Brain (organoid and tissue), 16 donors: ENCODE measurements at places on chromosomes 6 and 20.

- no peak for DNase-seq
Measured at GRCh38 chr20:52425253-52425652, 233.7 kb upstream of the ZFP64 start.

DNA sequence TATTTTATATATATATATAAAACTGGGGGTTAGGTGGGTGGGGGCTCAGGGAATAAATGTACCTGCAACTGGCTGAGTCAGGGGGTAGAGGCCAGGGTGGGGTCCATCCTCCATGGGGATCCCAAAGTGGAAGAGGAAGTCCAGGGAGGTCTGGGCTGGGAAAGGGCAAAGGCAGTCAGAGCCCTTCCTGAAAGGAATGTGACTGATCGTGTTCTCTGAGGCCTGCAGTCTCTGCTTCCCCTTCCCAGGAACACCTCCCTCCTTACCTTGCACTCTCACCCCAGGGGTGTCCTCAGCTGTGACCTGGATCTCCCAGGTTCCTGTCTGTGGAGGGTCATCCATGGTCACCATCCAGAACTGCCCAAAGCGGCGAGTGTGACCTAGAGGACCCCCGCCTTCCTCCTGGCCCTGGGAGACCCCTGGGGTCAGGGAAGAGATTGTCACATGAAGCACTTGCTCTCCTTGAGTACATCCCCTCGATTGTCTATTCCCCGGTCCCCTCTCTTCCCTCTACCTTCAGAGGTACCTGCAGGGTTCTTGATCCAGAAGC lies 4.7 kb downstream of the SAPCD1 start:
- no peak for DNase-seq

GRCh38 chr6:9481292-9482029 lies 933.4 kb downstream of the TFAP2A start:
- no peak for DNase-seq

DNA sequence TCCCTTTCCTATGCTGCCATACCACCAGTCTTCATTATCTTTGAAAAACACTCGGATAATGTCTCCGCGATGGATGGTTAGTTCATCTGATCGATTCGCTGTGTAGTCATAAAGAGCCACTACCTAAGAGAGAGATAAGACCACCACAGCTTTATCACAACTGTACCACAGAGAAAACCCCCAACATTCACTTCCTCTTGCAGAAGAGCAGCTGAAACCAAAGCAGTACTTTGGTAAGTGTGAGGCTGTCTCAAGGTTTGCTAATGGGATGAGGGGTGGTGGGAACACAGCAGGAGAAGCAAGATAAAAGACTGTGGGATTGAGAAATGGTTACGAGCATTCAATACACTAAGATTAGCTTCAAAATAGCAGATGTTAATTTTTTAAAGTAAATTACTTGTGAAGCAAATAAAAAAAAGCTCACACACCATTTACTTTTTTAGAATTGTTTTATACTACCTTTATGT lies 142.1 kb downstream of the MYB start:
- no peak for DNase-seq

DNA sequence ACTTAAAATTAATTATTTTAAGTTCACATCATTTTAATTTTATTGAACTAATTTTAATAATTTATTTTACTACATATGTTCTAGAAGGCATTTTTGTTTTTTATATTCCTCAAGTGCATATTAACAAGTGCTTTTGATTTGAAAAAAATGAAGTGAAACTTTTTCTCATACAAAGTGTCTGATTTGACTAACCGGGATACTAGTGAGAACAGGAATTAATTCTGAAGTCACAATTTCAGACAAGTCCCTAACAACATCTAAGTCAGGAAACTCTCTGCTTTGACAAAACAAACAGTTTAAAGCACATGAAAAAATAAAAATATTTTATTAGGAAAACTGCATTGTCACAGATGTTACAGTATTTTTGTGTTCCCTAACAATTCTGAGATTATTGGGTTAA lies 1166.3 kb upstream of the CITED2 start:
- DNase-seq, result no peak

DNA sequence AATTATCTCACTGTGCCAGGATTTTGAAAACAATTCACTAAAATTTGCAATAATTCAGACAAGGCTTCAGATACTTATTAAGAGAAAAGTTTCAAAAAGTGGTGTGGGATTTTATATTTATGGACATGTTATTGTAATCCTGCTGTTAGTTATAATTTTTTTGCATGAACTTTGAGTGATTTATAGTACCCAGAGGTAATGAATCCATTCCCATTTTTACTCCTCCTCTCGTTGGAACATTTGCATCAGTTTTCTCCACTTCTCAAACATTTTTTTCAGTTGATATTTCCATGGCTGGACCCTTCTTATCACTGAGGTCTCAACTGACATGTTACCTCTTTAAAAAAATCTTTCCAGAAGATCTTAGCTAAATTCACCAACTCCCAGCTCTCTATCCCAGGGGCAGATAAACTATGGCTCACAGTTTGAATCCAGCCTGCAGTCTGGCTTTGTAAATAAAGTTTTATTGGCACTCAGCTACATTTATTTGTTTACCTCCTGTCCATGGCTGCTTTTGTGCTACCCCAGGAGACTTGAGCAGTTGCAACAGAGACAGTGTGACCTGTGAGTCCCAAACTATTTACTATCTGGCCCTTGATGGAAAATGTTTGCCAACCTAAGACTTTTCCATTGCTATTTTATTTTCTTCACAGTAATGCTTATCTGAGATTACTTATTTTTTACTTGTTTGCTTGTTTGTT lies 83.4 kb downstream of the TSHZ2 start:
- no peak for DNase-seq

GRCh38 chr6:166626177-166627032 lies 646 bp downstream of the RPS6KA2 start:
- DNase-seq, result peak; percentile 70

DNA sequence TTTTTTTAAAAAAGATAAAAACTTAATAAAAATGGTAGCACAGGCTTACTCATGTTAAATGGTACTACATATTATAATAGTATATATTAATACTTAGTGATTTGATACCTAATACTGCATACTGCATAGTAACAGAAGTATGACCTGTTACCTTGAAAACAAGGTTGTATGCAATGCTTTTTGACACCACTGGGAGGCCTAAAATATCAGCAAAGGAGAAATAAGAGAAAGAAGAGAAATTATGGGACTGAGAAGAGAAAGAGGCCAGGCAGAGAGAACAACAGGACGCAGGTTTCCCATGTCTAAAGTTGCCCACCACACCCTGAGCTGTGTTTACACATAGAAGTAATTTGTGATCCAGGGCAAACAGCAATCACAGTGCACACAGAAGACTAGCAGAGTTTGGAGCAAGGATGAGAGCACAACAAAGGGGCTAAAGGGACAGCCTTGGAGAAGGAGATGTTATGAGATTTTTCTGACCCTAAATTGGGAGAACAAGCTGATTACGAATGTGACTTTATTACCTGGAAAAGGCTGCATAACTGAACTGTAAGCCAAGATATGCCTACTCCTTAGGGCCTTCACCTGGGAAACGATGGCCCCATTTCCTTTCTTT lies 73.2 kb downstream of the ROS1 start:
- DNase-seq, result peak; percentile 35
